Stimulated activated CD4-positive, alpha-beta T cell treated with anti-CD3 and anti-CD28 coated beads, Interleukin-15, amount 100 ng/mL, for 1 hour (primary cell): ENCODE measurements at places on chromosomes 4 and X.

GRCh38 chrX:153588021-153588781, 10.7 kb downstream of the CCNQ start:
- DNase-seq = no peak

DNA sequence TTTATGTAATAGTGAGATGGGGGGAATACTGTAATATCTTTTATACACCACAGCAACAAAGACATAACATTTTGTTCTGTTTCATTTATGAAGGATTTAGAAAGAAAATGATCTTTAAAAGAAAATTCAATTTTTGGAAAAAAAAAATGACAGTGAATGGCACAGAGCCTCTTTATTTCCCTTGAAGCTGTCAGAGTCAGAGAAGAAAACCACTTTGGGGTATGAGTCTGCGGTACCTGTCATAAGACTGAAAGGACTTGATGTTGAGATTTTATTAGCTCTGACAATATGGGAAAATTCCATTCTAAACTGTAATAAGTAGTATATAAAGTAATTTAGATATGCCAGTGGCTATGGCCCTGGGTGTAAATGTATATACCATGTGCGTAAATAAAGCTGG, 134.8 kb downstream of the GALNTL6 start:
- DNase-seq = no peak

DNA sequence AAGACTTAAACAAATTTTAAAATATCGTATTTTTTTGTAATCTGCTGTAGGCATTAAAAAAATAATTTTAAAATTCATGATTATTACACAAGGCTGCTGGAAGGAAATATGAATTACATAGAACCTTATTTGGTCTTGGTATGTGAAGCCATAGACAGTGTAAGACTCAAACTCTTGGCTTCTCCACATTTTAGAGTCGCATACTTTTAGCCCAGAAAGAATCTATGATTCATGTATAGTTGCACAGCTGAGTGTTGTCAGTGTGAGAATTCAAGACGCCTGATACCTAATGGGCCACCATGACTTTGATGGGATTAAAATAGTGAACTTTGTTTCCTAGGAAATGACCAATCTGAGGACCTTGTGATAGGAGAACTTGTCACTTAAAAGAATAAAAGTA, 1.4 kb downstream of the INTU start:
- DNase-seq = no peak

DNA sequence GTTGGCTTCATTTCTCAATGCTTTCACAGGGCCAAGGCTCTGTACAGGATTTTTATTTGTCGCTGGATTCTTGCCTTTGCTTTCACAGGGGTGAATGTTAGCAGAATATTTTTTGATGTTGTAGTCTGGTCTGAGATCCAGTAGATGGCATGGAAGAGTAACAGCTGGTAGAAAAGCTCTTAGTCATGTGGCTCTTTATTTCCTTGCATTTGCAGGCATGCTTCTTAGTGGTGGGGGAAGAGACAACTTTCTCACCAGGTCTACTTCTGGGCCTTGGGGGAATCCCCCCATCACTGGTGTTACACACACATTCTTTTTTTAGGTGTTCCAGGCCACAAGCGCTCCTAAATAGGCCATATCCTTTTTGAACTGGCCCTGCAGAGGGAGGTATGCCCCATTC, 58.2 kb upstream of the DKK2 start:
- DNase-seq = no peak

GRCh38 chr4:160319868-160320260, 1217.0 kb downstream of the RAPGEF2 start:
- no peak for DNase-seq
